ENCODE measurements at places on chromosomes 12 and 14. TPM values are rescaled to one million over a fixed set of nuclear protein-coding genes. Genes with fewer than 3 reads are reported as not detected.

ADSS1 gene
- 45.1 TPM for total RNA-seq

DNA sequence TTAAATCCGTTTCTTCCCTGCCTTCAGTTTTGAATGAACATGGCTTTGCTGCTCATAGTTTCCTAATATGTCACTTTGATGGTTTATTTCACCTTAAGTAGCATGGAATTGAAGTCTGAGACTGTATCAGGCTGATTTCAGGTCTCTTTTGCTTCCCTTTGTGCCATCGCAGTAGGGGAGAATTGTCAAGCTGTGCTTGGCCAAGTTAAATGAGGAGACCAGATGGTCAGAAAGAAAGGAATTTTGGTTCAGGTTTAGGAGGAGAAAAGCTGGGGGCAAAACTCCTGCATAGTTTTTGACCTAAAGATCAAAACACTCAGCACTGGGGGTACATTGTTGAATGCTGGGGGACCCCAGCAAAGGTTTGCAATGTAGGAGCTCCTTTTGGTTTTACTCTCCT lies 398.4 kb downstream of the NUAK1 start:
- DNase-seq = no peak

DNA sequence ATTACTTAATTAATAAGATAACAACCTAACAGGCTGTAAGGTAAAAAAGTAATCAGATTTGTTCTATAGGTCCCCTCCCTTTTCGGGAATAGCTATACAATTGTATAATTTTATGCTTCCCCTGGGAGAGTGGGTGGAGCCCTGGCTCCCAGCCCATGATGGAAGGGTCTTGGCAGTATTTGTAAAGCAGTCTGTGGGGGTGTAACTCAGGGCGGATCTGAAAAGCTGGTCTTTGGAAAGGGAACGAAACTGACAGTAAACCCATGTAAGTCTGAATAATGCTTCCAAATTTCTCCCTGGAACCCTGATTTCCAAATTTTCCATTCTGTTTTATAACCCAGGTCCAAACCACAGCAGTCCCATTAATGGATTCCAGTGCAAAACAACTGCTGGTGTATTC lies 110.4 kb downstream of the DAD1 start:
- DNase-seq = no peak

COCH gene
- total RNA-seq = 29.0 TPM

- DNase-seq = no peak
Observed at GRCh38 chr12:88391556-88391955, 188.7 kb downstream of the KITLG start.

TIMM9 gene
- total RNA-seq = 41.6 TPM

DNA sequence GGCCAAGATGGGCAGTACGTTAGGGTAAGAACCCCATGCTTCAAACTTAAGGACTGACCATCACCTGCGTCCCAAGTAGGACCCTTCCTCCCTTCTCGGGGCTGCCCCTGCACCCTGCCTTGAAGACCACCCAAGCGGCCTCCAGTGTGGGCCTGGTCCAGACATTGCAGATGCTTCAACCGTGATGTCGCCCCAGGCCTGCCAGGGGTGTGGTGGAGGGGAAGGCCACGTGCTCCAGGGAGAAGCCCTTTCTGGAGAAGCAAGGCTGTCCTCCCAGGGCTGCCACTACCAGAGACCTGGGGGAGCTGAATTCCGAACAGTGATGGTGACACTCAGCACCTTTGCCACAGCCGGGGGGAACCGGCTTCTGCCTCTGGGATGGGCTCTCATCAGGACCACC lies 13.3 kb downstream of the NGB start:
- no peak for DNase-seq

- peak; percentile 72 for DNase-seq
Observed at GRCh38 chr12:118850244-118850825, 131.0 kb upstream of the SRRM4 start.
